ENCODE measurements at places on chromosomes 1 and 21. TPM values are rescaled to one million over a fixed set of nuclear protein-coding genes. Genes with fewer than 3 reads are reported as not detected.

The TCHHL1 gene
- total RNA-seq = not detected

The TBX19 gene
- 2.3 TPM for total RNA-seq

The DCDC2B gene
- not detected for total RNA-seq

The AMPD1 gene
- not detected for total RNA-seq

The UBL4B gene
- not detected for total RNA-seq

The PCP4L1 gene
- 1.1 TPM for total RNA-seq

The PPIAL4G gene
- 0.14 TPM for total RNA-seq

The GBP6 gene
- total RNA-seq = not detected

The SPRR2F gene
- total RNA-seq = 4.0 TPM

The PLA2G2D gene
- total RNA-seq = not detected

The SPRR2G gene
- not detected for total RNA-seq

The UHMK1 gene
- 22.9 TPM for total RNA-seq

The TMCC2 gene
- total RNA-seq = 5.0 TPM

The C1QTNF12 gene
- total RNA-seq = 1.7 TPM

The ARPC5 gene
- 68.0 TPM for total RNA-seq

The CR1L gene
- not detected for total RNA-seq

The ATP6V1G3 gene
- not detected for total RNA-seq

The OR10Z1 gene
- not detected for total RNA-seq
